Foreskin melanocyte (primary cell): ENCODE measurements at places on chromosomes 3 and 15.

DNA sequence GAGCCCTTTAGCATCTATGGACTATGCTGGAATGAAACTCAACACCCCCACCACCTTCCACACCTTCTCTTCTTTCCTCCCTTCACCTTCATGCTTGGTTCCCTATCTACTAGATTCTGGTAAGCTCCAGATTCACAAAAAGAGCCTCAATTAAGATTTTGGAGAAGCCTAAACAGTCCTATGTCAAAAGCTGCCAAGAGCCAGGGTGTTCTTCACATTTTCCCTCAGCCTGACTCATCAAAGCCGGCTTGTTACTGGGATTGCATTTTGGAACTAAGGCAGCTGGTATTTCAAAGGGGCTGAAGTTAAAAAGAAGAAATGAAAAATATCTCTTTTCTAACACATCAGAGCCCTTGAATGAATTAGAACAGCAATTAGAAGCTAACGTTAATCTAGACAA lies 247.7 kb downstream of the MYRIP start:
- no peak for DNase-seq

DNA sequence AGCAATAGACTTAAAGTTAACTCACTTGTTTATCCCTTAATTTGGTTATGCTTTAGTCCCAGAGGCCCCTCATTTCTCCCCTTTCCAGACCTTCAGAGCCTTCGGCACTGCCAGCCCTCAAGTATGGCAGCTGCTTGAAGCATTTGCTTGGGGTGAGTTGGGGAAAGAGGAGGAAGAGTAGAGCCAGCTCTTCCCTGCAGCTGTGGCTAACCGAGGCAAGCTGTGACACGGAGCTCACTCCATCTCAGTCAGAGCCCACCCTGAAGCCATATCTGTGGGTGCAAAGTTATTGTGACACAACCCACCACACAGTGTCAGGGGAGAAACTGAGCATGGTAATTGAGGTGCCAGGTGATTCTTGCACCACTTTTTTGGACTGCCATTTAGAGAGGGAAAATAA lies 66.1 kb downstream of the FILIP1L start:
- no peak for DNase-seq

GRCh38 chr15:35992791-35993190 lies 446.8 kb upstream of the DPH6 start:
- no peak for DNase-seq

GRCh38 chr3:188404124-188404523 lies 250.2 kb downstream of the LPP start:
- DNase-seq, result no peak

GRCh38 chr3:58560771-58561311 lies 16.4 kb downstream of the FAM107A start:
- DNase-seq, result peak; percentile 33

DNA sequence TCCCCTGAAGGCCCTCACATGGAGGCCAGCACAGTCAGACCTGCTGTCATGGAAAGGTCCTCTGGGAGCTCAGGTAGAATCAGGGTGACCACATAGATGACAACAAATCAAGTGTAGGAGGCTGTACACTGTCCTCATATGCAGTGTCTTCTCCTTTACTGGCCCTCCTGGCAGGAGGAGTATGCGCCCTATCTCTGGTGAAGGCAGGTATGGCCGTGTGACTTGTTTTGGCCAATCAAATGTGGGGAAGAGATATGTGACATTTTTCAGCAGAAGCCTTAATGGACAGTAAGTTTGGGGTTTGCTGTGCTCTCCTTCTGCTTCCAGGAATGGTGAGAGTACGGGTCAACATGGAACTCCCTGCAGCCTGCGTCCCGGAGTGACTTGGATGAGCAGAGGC lies 69.9 kb downstream of the RHCG start:
- DNase-seq, result no peak
